ENCODE measurements at places on chromosomes 13 and 19. TPM values are rescaled to one million over a fixed set of nuclear protein-coding genes. Genes with fewer than 3 reads are reported as not detected.

DNA sequence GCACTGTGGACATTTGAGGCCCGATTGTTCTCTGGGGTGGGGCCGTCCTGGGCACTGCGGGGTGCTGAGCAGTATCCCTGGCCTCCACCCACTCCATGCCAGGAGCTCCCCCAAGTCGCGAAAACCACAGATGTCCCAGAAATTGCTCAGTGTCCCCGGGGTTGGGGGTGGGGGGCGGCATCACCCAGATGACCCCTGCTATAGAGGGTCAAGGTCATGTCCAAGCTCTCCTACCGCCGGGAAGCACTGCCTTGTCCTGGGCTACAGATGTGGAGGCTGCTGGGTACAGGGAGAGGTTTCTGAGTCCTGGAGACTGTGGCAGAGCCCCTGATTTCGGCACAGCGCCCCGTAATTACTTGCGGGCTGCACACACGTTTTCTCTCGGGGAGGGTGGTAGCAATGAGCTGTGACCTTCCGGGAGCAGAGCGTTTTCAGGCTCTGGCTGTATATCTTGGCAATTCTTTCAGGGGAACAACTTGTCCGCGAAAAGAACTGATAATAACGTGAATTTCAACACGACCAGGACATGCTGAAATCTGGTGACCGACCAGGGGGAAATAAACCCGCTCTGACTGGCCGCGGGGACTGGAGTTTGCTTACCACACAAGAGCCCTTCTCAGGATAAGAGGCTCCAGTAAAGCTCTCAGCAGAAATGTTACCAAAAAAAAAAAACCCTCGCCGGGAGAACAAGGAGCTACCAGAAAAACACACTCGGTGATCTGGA is 68.1 kb downstream of the GNG7 start:
- H3K27me3 ChIP-seq: no peaks in the 10 kb centered on the region
- H3K4me1 ChIP-seq: peaks cover 20% of the 10 kb centered on the region
- H3K4me3 ChIP-seq: no peak overlapping the region

GRCh38 chr13:45226024-45226423 is 25.2 kb upstream of the KCTD4 start:
- H3K4me1 ChIP-seq: no peaks in the 10 kb centered on the region
- no peak overlapping the region for H3K4me3 ChIP-seq
- no peaks in the 10 kb centered on the region for H3K27me3 ChIP-seq

GRCh38 chr19:16095071-16095571 is 16.6 kb upstream of the RAB8A start:
- H3K4me1 ChIP-seq: no peaks in the 10 kb centered on the region
- no peaks in the 10 kb centered on the region for H3K27me3 ChIP-seq
- H3K4me3 ChIP-seq: no peak overlapping the region
- H3K36me3 ChIP-seq: peaks cover 85% of the 10 kb centered on the region

GRCh38 chr19:14030997-14031718 is 404 bp upstream of the IL27RA start:
- H3K4me1 ChIP-seq: peaks cover 16% of the 10 kb centered on the region
- no peak for DNase-seq
- H3K36me3 ChIP-seq: no peaks in the 10 kb centered on the region
- H3K27me3 ChIP-seq: no peaks in the 10 kb centered on the region
- H3K4me3 ChIP-seq: peak overlapping the region; percentile 98

GRCh38 chr19:49923055-49924003 is 5.7 kb upstream of the ATF5 start:
- no peaks in the 10 kb centered on the region for H3K27me3 ChIP-seq
- H3K4me3 ChIP-seq: no peak overlapping the region
- no peak for DNase-seq
- H3K4me1 ChIP-seq: peaks cover 12% of the 10 kb centered on the region

- no peak for DNase-seq
- no peaks in the 10 kb centered on the region for H3K36me3 ChIP-seq
- no peak overlapping the region for H3K4me3 ChIP-seq
- H3K4me1 ChIP-seq: no peaks in the 10 kb centered on the region
- H3K27me3 ChIP-seq: no peaks in the 10 kb centered on the region
Measured at GRCh38 chr13:110471833-110472162, 89.7 kb downstream of the RAB20 start.

GRCh38 chr13:85091631-85092234 is 707.5 kb downstream of the SLITRK6 start:
- H3K36me3 ChIP-seq: no peaks in the 10 kb centered on the region
- H3K27me3 ChIP-seq: no peaks in the 10 kb centered on the region
- DNase-seq: no peak
- no peak overlapping the region for H3K4me3 ChIP-seq
- H3K4me1 ChIP-seq: no peaks in the 10 kb centered on the region

- H3K4me3 ChIP-seq: no peak overlapping the region
- no peak for DNase-seq
- no peaks in the 10 kb centered on the region for H3K4me1 ChIP-seq
Measured at GRCh38 chr13:73809561-73809960, 324.6 kb downstream of the KLF12 start.

- no peaks in the 10 kb centered on the region for H3K36me3 ChIP-seq
- no peak overlapping the region for H3K4me3 ChIP-seq
- no peak overlapping the region for H3K27ac ChIP-seq
- DNase-seq: no peak
- no peaks in the 10 kb centered on the region for H3K27me3 ChIP-seq
Measured at GRCh38 chr13:50643060-50643459, 200.4 kb downstream of the DLEU7 start.

DNA sequence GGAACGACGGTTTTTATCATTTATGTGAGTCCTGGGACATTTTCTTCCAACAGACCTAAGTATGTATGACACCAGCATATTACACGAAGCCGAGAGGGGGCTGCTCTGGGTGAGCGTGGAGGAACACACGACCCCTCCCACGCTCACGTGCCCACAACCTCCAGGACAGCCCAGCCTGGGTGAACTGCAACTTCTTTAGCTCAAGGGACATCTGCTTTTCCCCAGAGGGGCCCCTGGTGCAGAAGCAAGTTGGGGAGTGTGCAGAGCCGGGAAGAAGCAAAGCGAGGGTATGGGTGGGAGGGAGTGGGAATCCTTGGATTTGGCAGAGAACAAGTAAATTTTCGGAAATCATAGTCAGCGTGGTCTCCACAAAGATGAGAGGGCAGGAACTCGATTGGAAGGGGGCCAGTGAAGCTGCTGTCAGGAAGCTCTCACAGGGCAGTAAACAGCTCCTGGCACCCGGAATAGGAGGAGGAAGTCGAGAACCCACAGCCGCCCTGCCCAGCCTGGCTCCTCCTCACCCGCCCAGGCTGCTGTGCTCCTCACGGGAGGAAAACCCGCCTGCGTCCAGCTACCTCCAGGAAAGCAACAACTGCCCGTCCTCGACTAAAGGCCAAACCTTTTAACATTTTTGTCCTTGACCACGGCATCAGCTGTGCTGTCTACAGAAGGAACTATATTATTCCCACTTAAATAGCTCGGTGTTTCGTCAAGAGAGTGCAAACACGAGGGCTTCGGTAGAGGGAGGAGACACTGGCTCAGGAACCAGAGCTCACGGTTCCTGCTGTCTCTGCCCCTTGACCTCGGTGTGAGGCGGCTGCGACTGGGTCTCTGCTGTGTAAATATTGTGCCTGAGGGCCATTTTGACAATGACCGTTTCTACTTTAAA is 17.2 kb upstream of the CFAP97D2 start:
- no peaks in the 10 kb centered on the region for H3K27me3 ChIP-seq
- peak overlapping the region; percentile 45 for H3K4me3 ChIP-seq
- DNase-seq: peak; percentile 41

DNA sequence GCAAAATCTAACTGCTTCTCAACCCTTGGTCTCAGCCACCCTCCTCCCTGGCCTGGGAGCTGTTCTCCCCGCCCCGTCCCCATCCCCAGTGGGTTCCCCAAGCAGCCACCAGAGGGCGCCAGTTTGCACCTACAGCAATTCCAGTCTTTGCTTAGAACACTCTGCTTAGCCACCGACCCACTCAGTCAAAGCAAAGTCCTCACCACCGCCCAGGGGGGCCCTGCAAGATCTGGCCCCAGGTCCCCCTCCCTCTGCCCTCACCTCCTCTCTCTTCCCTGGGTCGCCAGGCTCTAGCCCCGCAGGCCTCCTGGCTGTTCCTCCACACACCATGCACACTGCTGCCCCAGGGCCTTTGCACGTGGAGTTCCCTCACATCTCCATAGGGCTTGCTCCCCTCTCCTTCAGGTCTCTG is 12.4 kb downstream of the TMEM143 start:
- no peak overlapping the region for H3K4me3 ChIP-seq
- H3K36me3 ChIP-seq: no peaks in the 10 kb centered on the region
- no peaks in the 10 kb centered on the region for H3K4me1 ChIP-seq

The CRX gene
- not detected for total RNA-seq

The FLT1 gene
- total RNA-seq: 2.7 TPM

The SLC1A6 gene
- not detected for total RNA-seq

The NMRK2 gene
- total RNA-seq: not detected
